ENCODE measurements at places on chromosomes 4 and X.

DNA sequence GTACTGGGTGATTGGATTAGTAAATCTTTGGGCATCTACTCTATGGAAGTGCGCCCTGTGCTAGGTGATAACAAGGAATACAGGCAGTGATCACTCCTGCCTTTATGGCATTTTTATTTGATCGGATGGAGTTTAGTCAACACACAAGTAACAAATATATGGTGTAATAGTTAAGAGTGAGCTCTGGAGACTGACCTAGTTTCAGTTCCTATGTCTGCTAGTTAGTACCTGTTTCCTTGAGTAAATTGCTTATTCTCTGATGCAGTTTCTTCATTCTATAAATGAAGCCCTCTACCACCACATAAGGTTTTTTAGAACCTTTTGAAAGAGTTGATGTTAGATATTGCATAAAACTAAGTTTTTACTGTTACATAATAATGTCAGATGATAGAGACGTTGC lies 134.6 kb downstream of the KDM6A start:
- peak; percentile 49 for DNase-seq

- DNase-seq: peak; percentile 14
These were observed 567.7 kb downstream of the MAGEB5 start for GRCh38 chrX:26783512-26784225.

- DNase-seq: no peak
These were observed 60.6 kb downstream of the NBDY start for GRCh38 chrX:56789518-56790070.

GRCh38 chrX:43564953-43565352 lies 91.1 kb upstream of the MAOA start:
- no peak for DNase-seq

DNA sequence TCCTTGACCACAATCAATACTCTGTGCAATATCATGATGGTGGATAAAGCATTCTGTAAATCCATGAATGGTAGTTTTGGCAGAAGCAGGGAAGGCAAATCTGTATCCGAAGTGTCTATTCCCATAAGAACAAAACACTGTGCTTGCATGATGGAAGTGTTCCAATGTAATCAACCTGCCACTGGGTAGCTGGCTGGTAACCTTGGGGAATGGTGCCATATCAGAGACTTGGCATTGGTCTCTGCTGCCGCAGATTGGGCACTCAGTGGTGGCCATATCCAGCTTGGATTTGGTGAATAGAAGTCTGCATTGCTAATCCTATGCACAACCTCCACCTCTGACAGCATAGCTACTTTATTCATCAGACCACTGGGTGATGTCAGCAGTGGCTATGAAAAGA lies 114.3 kb upstream of the EMCN start:
- DNase-seq: no peak

All from inflammatory macrophage treated with lipopolysaccharide for 4 hours (primary cell).